ENCODE measurements at places on chromosomes 1 and 21.

GRCh38 chr1:111571239-111571638 is 48.4 kb upstream of the RAP1A start:
- DNase-seq = no peak

- no peak for DNase-seq
These were observed 41.3 kb upstream of the LRP8 start for GRCh38 chr1:53369034-53369750.

- DNase-seq = no peak
These were observed 58.5 kb downstream of the SLC25A24 start for GRCh38 chr1:108141621-108142020.

GRCh38 chr1:93758842-93759515 is 77.3 kb upstream of the BCAR3 start:
- DNase-seq = no peak

DNA sequence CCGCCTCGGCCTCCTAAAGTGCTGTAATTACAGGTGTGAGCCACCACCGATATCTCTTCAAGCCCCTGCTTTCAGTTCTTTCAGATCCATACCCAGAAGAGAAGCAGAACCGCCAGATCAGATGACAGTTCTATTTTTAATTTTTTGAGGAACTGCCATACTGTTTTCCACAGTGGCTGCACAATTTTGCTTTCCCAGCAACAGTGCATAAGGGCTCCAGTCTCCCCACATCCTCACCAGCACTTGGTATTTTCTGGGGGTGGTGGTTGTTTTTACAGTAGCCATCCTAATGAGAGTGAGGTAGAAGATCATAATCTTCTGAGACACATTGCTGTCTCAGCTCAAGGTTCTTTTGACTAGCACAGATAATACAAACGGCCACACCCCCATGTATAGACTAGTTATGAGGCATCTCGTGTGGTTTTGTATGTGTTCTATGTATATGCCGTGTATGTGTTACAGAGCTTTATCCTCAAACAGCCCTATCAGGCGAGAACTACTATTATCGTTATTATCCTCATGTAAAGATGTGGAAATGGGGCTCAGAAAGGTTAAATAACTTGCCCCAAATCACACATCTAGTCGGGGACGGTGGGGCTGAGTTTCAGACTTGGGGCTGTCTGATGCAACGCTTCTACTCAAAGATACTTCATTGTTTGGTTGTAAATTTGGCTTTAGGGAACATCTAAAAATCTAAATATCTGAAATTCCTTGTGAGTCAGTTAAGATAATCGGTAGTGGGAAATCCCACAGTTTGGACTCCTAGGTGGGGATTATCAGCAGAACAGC is 12.0 kb downstream of the FHAD1 start:
- no peak for DNase-seq

DNA sequence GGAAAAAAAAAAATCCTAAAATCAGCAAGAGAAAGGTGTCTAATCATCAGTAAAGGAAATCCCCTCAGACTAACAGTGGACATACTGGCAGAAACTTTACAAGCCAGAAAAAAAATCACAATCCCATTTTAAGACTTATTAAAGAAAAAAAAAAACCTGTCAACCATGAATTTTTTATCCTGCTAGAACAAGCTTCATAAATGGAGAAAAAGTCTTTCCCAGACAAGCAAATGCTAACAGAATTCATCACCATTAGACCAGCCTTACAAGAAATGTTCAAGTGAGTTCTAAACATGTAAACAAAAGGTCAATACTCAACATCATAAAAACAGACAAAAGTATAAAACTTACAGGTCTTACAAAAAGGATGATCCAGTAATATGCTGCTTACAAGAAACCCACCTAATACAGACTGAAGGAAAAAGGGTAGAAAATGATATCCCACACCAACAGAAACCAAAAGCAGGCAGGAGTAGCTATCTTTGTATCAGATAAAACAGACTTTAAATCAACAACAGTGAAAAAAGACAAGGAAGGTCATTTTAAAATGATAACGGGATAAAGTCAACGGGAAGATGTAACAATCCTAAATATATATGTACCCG is 129.6 kb downstream of the EVI5 start:
- no peak for DNase-seq

DNA sequence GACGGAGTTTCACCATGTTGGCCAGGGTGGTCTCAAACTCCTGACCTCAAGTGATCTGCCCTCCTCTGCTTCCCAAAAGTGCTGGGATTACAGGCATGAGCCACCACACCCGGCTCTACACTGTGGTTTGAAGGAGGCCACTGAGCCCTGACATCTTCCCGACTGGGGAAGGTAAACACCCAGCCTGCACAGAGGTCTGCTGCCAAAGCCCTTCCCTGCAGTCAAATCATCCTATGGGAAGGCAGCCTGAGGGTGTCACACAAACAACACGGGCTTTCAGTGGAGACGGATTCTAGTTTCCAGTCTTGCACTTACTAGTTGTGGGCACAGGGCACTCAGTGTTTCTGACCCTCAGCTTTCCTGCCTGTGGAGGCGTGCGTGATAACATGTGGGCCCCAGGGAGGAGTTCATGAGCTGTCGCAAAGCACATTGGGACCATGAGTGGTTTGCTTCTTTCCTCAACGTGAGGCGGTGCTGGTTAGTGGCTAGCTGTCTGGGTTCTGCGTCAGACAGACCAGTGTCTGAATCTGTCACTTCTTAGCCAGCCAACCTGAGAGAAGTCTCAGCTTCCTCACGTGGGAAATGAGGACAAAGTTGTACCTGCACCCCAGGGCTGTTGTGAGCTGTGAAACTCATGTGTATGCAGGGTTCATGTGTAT is 21.5 kb upstream of the OPRD1 start:
- no peak for DNase-seq

- no peak for DNase-seq
These were observed 688.7 kb downstream of the PTPRU start for GRCh38 chr1:29925058-29925457.

GRCh38 chr1:73100216-73100615 is 817.9 kb upstream of the NEGR1 start:
- no peak for DNase-seq

GRCh38 chr1:202439308-202439707 is 90.8 kb downstream of the PPP1R12B start:
- no peak for DNase-seq

- DNase-seq = no peak
These were observed 430.8 kb upstream of the C1orf87 start for GRCh38 chr1:60504206-60504840.

DNA sequence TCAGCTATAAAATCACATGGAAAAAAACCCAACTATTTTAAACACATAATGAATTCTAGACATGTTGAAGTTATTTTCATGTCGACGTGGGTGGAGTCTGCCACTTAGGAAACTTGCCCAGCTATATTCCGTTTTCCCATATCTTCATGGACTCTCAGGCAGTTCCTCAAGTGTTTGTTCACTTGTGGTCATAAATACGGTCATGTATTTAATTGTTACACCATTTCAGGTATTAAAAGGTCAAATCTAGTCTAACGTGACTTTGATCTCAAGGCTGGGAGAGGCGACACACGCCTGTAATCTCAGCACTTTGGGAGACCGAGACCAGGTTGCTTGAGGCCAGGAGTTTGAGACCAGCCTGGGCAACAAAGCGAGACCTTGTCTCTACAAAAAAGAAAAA is 346.9 kb downstream of the PBX1 start:
- DNase-seq = no peak

GRCh38 chr1:243723458-243724043 is 126.5 kb downstream of the AKT3 start:
- no peak for DNase-seq

GRCh38 chr1:234997896-234998741 is 130.5 kb downstream of the TOMM20 start:
- DNase-seq = no peak

- no peak for DNase-seq
These were observed 43.2 kb downstream of the PRRX1 start for GRCh38 chr1:170707117-170707516.

DNA sequence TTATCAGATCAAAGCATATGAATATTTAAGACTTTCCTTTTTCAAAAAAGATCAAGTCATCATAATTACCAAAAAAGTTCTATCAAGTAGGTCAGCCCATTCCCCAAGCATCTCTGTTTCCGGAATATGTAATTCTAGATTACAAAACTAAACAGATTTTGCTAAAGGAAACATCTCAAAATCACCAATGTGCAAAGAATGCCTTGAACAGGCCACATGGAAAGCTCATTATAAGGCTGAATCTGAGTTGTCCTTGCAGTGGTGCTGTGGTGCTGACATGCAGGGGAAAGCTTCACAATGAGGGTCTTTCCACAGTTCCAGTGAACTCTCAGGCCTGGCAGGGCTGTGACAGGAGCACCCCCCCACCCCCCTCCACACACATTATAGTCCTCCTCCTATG is 240.9 kb downstream of the OMA1 start:
- DNase-seq = no peak

DNA sequence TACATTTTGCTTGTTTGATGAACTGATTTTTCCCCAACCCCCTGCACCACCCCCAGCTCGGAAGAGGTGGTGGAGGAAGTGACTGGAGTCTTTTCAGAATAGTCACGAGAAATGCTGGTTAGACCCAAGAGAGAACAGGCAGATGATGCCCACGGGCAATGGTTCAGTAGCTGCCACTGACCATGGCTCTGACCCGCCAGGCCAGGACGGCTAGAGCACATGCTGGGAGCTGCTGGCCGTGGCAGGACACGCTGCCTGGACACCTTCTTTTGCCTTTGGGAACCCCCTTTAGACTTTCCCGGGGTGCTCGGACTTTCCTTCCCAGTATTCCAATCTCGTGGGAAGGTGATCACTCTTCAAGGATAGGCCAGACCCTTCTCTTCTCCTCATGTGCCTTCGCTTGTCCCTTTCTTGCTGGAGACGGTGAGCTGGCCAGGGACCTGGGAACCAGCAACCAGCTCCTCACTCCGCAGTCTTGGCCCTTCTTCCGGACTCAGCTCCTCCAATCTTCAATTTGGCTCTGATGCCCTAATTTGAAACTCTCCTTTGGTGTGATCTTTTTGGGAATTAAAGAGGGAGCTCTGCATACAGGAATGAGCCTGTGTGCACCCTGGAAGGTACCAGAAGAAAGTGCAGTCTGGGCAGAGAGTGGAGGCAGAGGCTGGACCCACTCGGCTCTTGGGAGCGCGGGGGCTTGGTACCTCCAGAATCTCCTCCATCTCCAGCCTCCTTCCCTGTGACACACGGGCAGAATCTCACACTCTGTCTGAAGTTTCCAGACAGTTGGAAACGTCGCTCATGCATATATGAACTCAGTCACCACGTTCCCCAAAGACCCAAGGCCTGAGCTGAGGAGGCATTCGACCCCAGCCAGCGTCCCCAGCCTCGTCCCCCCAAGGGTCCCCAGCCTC is 4.0 kb upstream of the PDE9A start:
- no peak for DNase-seq

GRCh38 chr1:55329808-55330432 is 114.8 kb upstream of the USP24 start:
- DNase-seq = no peak

GRCh38 chr1:161374373-161374772 is 6.7 kb upstream of the CFAP126 start:
- no peak for DNase-seq

DNA sequence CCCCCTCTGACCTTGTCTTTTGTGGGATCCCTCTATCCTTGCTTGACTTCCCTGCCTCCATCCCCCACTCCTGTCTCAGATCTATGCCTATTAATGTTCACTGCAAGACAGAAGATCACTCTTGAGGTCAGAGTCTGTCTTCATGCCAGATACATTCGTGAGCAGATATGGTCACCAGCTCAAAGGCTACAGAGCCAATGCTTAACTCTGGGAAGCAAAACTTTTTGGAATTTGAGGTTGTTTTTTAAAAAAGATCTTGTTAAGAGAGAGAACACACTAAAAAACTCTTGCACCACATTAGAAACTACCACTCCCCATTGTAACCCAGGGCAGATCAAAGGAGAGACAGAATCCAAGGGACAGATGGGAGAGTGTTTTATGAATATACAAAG is 17.1 kb upstream of the A3GALT2 start:
- DNase-seq = no peak

DNA sequence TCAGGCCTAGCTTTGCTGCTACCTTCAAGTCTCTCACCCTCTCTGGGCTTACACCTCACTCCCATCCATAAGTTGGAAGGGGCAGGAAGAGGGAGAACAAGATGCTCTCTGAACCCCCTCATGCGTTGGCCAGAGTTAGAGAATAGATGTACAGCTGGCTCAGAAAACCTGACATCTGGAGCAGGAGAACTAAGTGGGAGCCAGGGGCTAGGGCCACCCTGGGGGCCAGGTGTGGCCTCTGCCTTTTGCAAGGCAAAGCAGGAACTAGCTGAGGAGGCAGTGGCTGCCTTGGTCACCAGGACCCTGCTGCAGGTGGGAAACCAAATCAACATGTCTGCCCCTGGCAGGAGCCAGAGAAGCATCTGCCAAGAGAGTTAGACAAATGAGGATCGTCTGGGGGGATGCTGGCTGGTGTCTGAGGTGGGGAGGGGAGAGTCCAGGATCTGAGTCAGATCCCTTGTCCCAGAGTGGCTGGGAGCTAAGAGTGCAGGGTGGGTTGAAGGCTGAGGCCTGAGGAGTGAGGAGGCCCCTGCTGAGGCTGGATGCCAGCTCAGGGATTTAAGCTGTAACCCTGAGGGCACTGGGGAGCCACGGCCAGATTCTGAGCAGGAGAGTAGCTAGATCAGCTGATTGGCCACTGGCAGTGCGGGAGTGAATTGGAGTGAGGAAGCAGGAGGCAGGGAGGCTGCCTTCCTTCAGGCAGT is 115.0 kb downstream of the EPHB2 start:
- no peak for DNase-seq

GRCh38 chr1:8604041-8604945 is 213.1 kb downstream of the RERE start:
- peak; percentile 16 for DNase-seq

DNA sequence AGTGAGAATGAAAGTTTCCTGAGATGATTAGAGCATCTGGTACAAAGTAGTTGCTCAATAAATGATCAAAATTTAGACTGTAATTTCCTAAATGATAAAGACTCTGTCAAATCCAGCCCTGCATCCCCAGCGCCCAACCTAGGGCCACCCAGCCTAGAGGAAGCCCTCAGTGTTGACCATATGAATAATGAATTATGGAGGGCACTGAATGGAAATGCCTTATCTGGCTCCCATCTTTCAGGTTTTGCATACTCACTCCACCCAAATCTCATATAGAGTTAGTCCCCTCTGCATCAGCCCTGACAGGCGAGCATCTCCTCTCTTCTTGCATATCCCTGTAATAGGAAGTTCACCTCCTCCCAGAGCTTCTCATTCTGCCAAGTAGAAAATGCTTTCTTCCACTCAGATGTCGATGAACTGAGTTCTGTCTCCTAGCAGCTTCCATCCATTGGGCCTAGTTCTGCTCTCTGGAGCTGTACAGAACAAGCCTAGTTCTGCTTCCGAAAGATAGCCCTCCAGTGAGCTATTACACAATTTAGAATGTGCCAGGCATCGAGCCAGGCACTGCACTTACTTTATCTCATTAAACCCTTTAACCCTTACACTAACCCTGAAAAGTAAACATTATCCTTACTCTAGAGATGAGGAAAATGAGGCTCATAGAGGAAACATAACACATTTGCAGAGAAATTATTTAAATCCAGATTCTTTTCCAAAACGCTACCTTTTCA is 20.9 kb downstream of the COA7 start:
- DNase-seq = no peak

GRCh38 chr1:219124163-219124562 is 49.5 kb upstream of the LYPLAL1 start:
- DNase-seq = no peak

GRCh38 chr1:226495716-226496115 is 52.8 kb upstream of the STUM start:
- DNase-seq = no peak

- no peak for DNase-seq
These were observed 20.9 kb downstream of the SLC1A7 start for GRCh38 chr1:53121319-53122172.
